ENCODE measurements at places on chromosomes 4 and X. TPM values are rescaled to one million over a fixed set of nuclear protein-coding genes. Genes with fewer than 3 reads are reported as not detected.

DNA sequence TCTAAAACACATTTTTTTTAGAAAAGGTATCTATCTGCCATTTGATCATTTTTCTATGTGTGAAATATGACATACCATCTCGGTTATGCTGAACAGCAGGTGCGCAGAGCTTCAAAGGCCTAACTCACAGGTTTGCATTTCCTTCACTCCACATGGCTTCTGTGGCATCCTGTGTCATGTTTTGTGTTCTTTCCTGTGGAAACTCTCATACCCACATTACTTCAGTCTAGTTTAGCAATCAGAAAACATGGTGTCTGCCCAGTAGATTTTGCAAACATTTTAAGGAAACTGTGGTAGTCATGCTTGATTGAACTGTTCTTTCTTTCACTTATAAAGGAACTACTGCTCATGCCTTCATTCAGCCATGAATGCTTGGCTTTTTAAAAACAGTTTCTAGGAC lies 11.3 kb upstream of the ARAP2 start:
- peak; percentile 87 for DNase-seq

DNA sequence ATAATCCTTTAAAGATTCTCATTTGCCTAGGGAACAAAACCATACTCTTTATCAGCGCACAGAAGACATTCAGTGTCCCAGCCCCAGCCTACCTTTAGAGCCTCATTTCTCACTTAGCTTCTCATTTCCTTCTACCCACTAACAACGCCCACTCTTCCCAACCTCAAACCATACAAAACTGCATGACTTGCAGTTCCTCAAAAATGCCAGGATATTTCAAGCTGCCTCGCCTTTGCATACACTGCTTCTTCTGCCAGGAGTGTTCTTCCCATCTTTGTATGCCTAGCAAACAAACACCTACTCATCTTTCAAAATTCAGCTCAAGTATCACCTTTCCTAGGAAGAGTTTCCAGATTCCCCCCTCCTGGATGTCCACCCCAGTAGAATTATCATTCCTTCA lies 129.9 kb upstream of the ADGRL3 start:
- DNase-seq: no peak

DNA sequence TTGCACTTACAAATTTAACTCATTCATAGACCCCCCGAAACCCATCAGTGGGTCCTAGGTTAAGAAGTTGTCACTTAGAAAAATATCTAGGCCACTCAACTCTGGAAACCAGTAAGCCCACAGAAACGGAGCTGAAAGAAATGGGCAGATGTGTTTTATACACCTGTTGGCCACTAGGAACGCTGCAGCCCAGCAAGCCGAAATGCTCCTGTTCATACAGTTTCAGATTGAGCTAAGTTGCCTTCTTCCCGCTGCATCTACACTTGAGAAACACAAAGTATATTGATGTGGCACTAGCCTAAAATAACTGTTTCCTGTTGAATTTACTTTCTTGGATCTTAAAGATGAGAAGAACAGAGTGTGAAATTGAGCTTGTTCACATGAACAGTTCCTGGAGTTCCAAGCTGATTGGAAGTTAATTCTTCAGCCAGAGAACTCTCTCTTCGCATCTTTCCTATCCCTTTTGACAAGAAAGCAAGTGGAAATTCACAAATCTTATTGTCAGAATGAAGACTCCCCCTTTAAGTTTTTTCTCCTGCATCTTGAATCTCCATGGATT lies 174.1 kb downstream of the RBMX2 start:
- DNase-seq: no peak

- DNase-seq: no peak
These were observed 179.5 kb downstream of the CEP135 start for GRCh38 chr4:56128213-56128612.

DNA sequence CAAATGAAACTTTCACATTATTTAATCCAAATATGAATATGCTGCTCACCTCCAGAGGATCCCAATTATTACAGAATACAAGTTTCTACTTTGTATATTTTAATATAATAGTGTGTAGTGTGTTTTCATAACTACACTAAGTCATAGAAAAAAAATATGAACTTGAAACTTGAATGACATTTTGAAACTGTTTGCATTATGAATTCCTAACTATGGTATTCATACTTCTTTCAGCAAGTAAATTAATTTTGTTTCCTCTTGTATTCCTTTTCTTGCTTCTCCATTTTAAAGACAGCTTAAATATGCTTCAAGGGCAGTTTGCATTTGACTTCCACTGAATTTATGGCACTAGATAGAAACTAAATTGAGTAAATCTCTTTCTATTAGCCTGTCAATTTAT lies 177.1 kb downstream of the BMPR1B start:
- no peak for DNase-seq

DNA sequence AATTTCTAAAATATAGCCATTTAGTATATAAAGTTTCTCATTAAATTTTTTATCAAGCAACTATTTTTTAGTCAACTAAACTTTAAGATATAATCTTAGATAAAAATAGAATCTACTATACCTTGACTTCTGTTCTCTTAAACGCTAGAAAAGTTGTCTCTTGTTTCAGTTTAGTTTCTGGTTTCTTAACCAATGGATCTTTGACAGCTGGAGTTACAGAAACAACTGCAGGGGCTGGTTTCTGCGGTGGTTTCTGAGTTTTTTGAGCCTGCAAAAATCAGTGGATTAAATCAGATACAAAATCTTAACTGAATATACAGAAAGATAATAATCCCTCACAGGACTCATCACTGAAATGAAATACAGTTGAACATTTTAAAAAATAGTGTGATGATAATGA lies 21.9 kb downstream of the INTS12 start:
- no peak for DNase-seq

DNA sequence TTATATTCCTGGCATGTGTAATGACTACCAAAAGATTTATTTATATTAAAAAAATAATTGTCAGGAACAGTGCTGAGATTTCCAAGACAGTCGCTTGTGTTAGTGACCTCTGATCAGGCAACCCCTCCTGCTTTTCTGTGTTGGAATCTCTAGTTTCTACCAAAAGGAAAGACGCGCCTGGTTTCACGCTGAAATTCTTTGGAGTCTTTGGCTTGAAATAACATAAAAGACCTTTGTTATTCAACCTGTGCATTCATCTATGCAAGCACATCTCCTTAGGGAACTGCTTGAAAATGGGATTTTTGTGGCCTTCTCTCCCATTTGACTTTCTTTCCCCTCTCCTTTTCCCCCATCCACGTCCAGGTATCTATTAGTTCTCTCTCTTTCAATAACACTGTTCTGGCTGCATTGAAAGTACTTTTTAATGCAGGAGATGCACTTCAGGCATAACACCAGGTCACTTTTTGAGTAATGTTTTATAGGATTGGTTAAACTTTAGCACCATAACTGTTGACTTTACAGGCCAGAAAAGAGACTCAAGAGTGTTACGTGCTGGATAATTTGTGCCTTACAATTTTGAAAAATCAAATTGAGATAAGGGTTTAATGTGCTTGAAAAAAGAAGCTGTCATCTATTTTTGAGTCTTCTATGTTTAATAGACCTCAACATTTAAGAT lies 172.7 kb downstream of the GPAT3 start:
- no peak for DNase-seq

DNA sequence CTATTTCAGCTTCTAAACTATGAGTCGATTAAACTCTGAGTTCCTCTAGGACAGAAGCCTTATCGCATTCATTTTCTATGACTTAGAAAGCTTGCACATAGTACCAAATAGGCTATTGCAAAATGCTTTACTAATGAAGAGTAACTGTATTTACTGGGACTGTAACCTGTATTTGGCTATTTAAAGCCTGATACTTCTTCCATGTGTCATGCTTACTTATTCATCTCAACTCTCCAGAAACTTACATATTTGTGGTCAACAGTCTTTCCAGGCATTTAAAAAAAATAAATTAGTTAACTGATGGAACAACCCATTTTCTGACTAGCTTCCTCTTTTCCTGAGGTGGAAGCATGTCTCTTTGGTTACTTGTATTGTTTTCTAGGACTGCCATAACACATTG lies 467.9 kb downstream of the PCDH11X start:
- DNase-seq: no peak

DNA sequence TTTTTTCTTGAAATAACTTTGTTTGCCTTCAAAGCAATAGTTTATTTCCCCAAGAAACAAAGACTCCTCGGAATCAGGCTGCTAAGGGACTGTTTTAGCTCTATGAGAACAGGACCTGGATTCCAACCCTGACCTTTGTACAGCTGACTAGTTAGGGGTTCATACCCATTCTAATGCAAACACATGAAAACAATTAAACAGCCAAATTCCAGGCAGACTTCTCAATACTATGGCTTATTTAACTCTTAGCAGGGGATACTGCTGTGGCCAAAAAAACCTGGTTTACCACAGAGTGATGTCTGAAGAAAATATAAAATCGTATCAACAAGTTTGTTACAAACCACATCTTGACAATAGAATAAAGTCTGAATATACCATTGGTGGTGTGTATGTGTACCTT lies 129.6 kb upstream of the INTU start:
- no peak for DNase-seq

DNA sequence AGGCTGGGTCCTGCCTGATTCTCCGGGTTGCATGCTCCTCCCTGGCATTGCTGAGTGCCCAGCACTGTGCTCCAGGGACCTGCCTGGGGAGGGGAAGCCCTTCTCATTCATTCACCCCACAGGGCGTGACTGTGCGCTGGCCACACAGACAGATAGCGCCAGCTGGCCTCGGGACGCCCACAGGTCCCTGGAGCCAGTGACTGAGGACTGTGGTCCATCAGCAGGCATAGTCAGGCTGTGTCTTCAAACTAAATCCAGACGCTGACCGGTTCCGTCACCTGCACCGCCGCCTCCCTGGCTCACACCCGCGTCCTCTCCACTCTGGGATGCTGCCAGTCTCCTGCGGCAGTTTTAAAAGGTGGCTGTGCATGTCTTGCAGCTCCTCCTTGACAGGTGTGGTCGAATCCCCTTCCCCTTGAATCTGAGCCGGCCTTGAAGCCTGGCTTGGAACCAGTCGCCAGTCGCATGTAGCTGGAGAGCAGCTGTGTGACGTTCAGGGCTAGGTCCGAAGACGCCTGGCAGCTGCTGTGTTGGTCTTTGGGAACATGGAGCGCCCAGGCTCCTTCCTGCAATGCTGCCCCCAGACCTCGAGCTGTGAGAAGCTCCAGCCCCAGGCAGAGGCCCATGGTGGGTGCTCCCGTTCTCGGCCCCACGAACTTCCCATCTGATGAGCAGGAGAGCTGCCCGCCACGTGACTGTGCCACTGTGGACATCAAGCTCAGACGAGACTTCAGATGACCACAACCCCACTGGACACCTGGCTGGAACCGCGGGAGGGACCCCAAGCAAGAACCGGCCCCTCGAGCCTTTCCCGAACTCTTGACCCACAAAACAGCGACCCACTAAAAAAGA lies 94.1 kb downstream of the ADRA2C start:
- DNase-seq: no peak

DNA sequence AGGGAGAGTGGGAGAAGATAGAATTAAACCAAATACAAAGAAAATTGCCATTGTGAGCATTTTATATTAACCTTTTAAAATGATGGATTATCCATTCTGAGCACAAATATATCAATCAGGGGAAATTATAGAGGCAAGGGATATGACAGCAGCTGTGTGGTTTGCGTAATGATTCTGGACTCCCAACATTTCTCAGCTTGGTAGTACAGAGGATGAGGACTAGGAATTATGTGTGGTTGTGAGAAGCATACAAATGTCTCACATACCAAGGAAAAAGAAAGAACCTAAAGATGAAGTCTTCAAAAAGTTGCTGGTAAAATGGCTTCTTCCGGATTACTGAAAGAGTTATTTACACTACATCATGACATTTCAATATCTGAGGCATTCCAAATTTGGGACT lies 674.6 kb upstream of the NR3C2 start:
- no peak for DNase-seq

DNA sequence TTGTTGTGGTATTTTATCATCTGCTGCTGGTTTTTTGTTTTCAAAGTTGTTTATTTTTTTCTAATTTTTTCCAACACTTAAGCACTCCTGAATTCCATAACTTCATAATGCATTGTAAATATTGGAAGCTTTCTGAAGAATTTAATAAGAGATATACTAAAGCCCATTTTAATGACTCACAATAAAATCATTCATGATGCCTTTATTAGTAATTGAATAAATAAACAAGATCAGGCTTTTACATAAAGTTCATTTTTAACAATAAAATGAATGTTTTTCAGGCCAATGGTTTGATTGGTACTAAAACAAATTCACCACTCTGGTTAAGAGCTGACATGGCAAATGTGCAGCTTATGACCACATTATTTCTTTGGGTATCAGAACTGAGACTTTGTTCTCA lies 408.2 kb upstream of the SMIM31 start:
- DNase-seq: no peak

DNA sequence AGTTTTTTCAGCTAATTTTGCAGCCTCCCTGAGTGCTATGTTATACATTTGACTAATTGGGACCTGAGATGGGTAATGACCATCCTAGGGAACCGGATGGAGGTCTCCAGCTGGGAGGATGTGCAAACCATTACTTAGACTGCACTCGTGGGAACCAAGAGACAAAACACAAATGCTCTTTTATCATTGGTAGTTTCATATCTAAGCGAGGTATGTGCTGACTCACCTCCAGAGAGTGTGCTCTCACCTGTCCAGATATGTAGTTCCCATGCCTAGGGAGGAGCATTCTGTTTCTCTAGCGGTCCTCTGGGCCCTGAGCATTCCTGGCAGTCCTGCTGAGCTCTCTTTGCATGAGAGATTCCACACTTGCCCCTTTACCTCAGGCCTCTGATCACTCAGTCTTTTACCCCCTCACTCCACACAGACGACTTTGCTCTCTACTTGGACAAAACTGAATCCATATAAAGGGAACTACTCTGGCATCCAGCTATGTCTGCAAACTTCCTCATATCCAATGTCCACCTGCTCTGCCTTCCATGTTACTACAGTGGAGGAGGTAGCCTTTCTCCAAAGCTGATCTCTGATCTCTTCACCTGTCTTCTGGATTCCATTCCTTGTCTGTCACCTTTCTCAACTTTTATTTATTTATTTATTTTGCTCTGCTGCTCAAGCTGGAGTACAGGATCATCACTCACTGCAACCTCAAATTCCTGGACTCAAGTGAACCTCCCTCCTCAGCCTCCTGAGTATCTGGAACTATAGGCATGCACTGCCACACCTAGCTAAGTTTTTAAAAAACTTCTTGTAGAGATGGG lies 88.4 kb downstream of the LRP2BP start:
- no peak for DNase-seq

DNA sequence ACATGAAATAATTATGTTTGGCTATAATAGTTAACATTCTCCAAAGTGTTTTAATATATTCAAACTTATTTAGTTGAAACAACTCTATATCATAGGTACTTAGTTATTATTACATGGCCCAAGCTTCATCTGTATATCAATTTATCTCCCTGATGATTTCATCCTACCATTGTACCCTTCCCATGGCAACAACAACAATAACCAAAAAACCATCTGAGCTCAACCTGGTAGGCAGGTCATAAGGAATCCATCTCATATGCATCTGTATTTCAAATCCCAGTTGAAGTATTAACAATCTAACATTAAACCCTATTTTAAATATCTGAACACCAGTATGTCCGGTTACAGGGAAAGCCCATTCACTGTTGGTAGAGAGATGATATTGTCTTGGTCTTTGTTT lies 33.1 kb upstream of the SLC7A11 start:
- no peak for DNase-seq

Gene AFAP1
- total RNA-seq: 18.8 TPM

Gene PRRG3
- not detected for total RNA-seq
